Fibroblast of skin of right quadriceps (primary cell): ENCODE measurements at places on chromosomes 7 and 10.

GRCh38 chr10:35643151-35644049, 1.3 kb upstream of the FZD8 start:
- DNase-seq, result peak; percentile 39

DNA sequence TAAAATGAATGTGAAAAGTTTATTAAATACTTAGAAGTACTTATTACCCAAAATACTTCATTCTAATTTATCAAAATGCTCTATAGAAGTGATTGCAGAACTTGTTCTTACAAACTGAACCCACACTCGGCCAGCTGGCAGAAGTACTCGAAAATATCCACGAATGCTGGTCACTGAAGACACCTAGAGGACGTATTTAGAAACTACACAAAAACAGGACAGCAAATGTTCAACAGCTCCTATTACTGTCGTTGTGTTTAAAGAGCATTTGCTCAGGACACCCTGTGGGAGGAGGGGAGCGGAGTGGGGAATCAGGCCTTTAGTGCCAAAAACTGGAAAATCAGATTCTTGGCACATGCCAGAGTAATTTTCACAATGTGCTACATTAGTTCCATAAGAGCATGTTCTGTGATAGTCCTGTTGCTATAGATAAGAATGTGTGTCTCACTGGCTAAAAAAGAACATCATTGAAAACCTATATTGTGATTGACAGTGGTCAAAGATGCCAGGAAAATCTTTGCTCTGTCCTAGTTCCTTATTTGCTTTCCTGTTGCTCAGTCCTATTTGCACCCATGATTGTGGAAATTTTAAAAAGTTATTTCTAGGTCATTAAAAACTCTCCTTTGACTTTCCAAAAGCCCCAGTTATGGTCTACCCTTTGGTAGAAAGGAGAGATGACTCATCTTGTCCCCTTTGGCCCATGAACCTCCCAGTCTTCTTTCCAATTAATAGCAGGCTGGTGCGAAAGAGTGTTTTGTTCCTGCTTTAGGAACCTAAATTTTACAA, 49.0 kb upstream of the NRBF2 start:
- DNase-seq, result peak; percentile 79

DNA sequence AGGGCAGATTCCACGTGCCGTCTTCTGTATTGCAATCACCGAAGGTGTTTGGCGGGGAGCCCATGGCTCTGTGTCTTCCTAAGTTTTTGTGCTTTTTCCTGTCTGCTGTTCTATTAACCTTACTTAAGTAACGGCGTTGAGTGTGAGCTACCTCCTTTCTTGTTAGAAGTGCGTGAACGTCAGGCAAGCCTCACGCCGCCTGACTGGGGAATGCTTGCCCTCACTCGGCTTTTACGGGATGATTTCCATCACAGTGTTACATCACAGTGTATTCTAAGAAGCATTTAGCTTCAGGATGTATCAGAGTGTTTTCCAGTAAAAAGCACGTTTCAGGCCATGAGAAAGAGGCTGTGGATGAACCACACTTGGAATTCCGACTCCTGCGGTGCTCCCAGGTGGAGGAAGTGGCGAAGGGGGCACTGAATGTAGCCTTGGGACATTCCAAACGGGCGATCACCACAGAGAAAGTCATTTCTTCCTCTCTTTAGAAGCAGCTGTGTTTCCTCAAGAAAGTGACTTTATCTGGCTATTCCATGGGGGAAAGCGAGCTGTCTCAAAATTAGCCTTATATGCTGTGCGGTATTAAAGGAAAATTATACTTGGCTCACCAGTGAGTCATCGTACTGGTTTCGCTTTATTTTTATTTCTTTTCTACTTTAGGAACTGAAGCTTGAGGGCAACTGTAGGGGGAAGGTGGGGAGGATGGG, 290.7 kb downstream of the KLF6 start:
- DNase-seq, result peak; percentile 15

DNA sequence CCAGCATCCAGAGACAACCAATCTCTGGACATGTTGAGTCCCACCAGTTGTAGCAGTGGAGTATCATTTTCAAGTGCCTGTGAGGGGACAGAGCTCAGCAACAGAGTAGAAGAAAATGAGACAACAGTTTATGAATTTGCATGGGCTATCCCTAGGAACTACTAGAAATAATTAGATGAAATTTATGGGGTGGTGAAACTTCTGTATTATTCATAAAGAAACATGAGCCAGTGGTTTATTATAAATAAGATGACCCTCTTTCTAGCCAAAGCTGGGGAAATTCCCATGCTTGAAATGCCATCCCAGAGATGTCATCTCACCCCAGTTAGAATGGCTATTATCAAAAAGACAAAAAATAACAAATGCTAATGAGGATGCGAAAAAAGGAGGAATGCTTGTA, 55.1 kb upstream of the ITGB8 start:
- peak; percentile 76 for DNase-seq

DNA sequence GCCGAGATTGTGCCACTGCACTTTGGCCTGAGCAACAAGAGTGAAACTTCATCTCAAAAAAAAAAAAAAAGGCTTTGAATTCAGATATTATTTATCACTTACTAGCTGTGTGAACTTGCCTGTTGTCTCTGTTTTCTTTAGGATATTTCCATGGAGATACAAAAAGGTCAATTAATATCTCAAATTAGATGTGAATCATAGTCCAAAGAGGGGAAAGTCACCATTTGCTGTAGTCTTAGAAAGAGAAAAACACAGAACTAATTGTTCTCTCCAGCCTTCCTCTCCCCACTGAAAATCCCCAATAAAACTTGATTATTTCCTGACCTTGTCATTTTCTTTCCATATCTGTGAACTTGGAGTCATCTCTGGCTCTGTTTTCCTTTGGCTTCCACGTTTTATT, 21.2 kb downstream of the HEPACAM2 start:
- no peak for DNase-seq

GRCh38 chr10:96292971-96293920, 11.0 kb upstream of the DNTT start:
- DNase-seq, result peak; percentile 29

GRCh38 chr10:132539431-132539839, 1.8 kb downstream of the INPP5A start:
- DNase-seq, result no peak

DNA sequence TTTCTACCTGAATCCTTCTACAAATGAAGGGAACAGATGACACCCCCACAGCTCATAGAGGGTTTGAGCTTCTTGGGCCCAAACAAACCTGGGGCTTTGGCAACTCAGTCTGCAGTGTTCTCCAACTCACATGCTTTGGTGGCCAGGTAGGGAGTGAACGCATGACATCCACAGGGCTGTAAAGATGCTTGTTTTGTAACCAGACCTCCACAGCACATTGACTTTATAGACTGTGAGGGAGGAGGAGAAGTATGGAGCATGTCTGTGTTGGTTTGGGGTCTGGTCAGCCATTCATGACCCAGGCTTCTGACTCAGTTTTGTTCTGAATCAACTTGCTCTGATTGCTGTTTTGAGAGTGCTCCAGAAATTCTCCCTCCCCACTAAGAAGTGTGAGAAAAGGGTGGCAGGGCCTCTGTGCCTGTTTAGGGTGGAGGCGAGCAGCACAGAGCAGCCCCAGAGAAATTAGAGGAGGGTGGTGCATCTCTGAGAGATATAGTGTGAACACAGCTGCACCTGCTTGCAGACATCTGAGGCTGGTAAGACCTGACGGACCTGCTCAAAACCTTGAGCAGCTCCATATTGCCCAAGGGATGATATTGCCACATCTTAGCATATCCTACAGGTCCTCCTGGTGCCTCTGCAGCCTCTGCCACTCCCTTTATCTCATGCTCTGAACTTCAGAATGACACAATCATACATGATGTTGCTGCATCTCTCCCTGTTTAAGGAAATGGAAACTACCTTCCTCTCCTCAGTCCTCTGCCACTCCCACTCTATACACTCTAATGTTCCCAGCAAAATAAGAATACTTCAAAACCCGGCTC, 287.7 kb downstream of the ABCA13 start:
- DNase-seq, result no peak

- DNase-seq, result no peak
These were observed 124.9 kb downstream of the ANLN start for GRCh38 chr7:36514289-36515243.

GRCh38 chr10:101357958-101358357, 4.0 kb downstream of the BTRC start:
- no peak for DNase-seq
